ENCODE measurements at places on chromosomes 12 and 14.
A peak's percentile ranks its signal among the peaks of the same experiment; 100 is the strongest.

GRCh38 chr14:93898731-93899130 is 28.4 kb upstream of the FAM181A start:
- no peak for DNase-seq

DNA sequence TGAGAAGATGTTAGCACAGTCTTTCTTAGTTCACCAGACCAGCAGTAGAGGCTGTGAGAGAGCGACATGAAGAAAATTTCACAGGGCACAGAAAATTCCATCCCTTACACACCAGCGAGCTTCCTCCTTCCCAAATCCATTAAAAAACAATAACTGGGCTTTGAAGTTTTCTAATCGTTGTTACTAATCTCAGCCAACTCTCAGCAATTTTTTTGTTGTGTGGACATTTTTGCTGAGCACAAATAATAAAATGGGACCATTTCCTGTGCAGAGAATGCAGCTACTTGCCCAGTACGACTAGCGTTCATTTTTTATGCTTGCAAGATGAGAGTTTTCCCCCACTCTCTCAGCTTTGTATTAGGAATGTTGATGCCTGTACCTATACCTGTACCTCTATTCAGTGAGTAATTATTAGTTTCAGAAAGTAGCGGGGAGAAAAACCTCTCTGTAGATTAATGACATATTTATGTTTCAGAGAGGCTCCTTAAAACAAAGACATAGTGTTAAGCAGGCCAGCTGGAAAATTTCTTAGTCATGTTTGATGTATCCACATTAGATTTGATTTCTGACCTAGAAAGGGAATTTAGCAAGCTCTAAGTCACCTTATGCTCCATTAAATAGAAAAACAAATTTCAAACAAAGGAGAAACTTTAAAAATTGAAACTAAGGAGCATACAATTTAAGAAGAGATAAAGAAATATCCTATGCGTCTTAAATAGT is 146.5 kb downstream of the SRGAP1 start:
- DNase-seq = no peak

GRCh38 chr12:84920331-84920730 is 7.7 kb upstream of the SLC6A15 start:
- DNase-seq = no peak

GRCh38 chr12:117863002-117863709 is 105.6 kb downstream of the KSR2 start:
- DNase-seq = no peak

- no peak for DNase-seq
These were observed 85.9 kb downstream of the ARMH4 start for GRCh38 chr14:58066115-58066514.

DNA sequence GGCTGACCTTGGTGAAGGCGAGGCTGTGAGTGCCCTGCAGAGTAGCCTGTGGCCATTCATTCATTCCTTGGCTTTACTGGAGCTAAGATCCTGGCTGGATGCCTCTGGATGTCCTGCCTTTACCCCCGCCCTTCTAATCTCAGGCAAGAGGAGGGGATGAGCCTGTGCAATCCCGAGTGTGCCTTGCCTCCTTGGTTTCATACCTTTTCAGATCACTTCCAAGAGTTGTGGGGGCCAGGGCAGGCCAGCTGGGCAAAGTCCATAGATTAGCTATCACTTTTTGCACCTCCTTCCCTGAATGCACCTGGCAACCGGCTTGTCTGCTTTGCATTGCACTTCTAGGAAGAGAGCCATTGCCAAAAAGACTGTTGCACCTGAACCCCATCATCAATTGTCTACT is 1.5 kb downstream of the VRTN start:
- DNase-seq = no peak

DNA sequence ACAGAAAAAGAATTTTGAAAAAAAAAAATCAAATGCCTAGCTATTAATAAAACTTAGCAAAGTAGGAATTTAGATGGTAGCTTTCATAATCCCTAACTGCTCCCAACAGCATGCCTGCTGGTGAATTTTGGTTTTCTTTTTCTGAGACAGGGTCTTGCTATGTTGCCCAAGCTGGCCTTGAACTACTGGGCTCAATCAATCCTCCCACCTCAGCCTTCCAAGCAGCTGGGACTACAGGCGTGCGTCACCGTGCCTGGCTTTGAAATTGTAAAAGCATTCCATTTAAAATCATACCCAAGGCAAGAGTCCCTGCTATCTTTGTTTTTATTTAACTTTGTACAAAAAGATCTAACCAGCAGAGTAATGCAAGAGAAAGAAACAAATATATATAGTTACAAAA is 20.7 kb downstream of the FBXO21 start:
- DNase-seq = no peak

DNA sequence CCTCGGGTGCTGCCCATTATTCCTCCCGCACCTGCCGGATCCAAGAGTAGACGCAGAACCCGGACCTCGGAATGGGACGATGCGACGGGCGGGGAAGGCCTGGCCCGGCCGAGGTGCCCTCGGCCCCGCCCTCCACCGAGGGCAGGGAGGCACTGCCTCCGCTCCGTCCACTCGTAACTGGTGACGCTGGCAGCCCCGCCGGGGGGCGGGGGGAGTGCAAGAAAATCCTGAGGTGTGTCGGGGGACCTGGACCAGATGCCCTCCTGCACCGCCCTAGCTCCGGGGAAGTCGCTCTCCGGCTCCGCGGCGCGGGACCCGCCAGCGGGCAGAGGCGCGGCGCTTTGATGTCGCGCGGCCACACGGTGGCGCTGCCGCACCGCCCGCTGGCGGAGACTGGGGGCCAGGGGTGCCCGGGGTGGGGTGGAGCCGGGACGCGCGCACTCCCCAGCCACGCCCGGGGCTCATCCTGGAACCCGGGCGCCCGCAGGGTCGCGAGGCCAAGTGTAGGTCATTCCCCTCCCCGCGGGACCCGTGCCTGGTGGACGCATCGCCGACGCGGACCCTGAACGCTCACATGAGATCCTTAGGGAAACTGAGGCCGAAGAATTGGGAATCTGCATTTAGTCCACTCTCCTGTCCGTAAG is 202.8 kb downstream of the TTC8 start:
- DNase-seq = peak; percentile 44

DNA sequence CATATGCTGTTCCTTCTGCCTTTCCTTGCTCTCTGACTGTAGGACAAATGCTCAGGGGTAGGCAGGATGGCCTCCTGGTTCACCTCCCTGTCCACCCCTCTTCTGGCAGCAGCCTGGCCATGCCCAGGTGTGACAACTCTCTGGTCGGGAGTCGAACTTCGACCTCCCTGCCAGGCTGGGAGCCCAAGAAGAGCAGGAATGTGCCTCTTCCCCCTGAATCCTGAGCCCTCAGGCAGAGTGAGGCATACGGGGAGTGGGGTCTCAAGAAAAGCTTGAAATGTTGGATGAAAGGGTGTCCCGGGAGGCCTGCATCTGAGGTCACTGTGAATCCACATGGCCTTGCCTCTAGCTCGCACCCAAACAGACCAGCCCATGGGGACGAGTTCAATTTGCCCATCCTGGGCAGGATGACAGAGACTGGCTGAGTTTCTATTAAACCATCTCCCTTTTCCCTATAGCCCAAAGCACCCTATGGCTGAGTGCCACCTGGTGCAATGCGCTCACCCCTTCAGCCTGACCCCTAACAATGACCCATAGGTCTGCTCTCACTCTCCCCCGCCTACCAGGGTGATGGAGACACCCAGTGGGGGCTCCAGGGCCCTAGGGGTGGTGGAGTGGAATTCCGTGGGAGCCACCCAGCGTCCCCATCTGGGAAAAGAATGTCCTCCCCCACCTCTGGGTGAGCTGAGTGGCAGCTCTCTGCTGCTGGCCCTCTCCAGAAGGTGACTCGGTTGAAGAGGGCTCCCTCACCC is 52.9 kb upstream of the DIO3 start:
- DNase-seq = no peak

DNA sequence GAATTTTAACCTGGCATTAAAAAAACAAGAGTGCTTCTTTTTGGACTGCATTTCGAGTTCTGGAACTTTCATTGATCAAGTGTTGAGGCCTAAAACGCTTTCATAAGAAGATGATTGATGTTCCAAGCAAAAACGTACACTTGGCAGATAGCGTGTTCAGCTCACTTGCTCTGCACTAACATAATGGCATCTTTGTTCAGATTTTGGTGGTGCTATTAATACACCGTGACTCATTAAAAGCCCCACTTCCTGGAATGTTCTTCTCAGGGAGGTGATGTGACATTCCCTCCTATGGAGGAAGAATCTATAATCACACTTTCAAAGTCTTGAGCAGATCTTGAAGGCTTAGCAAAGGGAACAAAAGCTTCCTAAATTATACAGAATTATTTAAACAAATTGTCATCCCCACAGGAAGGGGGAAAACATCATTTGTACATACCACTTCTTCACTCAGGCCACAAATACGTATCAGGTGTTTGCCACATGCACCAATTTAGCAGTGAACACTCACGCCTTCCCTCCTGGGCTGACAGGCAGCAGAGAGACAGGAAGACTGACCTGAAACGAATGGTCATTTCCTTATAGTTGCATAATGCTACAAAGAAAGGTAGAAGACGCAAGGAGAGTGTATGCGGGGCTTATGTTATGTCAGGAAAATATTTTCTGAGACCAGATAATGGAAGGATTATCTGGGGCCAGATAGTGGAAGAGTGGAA is 15.4 kb downstream of the HSP90AA1 start:
- no peak for DNase-seq

- no peak for DNase-seq
These were observed 29.4 kb downstream of the YARS2 start for GRCh38 chr12:32726286-32726685.

GRCh38 chr12:4439736-4440135 is 5.9 kb downstream of the FGF6 start:
- no peak for DNase-seq

- no peak for DNase-seq
These were observed 553.1 kb downstream of the DIO2 start for GRCh38 chr14:79658221-79658620.

- DNase-seq = no peak
These were observed 623.3 kb downstream of the LRFN5 start for GRCh38 chr14:42229976-42230375.

- DNase-seq = no peak
These were observed 18.1 kb upstream of the SSPN start for GRCh38 chr12:26177283-26177682.

- DNase-seq = no peak
These were observed at the start of gene CLEC2D for GRCh38 chr12:9669534-9669933. CLEC2D (plus strand) TSS chr12:9669713; CDS start chr12:9669735, 22 bp downstream.

DNA sequence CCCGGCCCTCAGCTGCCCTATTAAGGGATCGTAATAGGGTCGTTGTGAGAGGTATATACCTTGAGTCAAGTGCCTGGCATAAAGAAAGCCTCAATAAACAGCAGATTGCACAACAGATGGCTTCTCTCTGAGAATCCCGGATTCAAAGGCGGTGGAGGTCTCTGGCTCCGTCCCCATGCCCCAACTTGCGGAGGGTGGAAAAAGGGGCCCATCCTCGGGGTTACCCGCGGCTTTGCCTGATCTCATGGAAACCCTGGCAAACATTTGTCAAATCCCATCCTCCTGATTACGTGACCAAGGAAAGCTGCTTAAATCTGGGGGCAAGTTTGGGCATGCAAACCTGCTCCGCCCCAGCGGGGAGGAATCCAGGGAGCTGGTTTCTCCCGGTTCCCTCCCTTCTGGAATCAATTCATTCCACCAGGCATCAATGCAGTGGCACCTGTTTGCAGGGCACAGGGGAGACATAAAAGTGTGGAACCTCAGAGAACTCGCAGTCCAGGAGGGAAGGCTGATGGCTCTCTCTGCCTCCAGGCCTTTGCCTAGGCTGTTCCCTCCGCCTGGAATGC is 12.3 kb downstream of the TRPV4 start:
- no peak for DNase-seq

- no peak for DNase-seq
These were observed 86.6 kb downstream of the TBC1D30 start for GRCh38 chr12:64911081-64911480.

- DNase-seq = no peak
These were observed 56.3 kb downstream of the FGD4 start for GRCh38 chr12:32455607-32456071.

- DNase-seq = no peak
These were observed at the start of gene RNASE9 for GRCh38 chr14:20560961-20561360. RNASE9 (minus strand) TSS chr14:20561047.

DNA sequence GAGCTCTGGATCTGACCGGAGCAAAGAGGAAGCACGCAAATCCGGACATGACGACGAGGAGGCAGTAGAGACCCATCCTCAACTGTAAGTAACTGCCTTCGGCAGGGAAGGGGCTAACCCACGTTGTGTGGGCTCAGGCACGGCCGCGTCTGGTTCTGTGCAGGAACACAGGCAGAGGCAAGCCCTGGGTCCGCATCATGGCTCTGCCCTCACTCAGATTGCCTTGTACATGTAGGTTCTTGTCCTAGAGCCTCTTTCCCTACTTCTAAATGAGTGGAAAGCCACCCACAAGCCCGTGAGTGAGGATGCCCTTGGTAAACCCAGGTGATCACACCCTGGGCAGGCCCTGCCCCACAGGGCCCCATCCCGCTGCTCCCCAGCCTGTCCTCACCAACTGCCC is 8.9 kb upstream of the RPLP0 start:
- DNase-seq = no peak

DNA sequence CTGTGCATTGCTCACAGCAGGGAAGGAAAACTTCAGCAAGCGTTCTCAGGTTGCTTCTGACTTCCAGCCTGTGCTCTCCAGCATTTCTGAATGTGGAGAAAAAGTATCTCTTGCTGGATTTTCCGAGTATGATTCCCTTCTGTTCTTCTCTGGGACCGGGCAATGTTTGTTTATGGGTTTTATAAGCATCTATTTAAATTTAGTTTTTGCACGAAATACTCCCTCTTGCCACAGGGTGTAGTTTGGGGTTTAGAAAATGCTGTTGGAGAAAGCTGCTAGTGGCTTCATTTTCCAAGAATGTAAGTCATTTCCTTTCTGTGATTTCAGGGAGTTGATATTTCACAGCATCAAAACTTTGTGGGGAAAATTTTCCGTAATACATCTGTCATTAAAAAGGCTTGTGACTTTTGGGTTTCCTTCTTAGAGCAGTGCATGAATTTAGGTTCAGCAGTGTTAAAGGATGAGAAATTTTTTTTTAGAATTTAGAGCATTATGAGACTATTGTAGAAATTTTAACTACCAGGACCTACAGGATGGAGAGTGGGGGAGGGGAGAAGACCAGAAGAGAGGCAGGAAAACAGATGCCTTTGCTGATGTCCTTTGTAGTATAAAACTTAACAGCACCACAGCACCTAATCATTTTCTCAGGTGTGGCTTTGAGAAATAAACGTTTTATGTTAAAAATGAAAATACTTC is 1.5 kb downstream of the FRMD6 start:
- DNase-seq = no peak

DNA sequence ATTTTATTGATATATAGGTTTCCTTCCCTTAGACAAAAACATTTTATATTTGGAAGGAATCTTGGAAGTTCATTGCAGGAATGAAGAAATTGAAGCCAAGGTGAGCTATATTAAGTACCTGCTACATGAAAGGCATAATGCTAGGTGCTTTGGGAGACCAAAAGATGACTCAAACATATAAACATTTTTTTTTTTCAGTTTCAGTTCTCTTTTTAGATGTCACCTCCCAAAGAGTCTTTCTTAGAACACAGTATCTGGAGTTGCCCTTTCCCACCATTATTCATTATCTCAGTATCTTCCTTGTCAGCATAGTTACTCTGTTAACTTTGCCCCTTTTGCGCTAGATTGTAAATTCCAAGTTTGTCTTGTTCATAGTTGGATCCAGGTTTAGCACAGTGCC is 1.1 kb downstream of the LIN52 start:
- DNase-seq = no peak

- DNase-seq = no peak
These were observed 205.4 kb downstream of the DAD1 start for GRCh38 chr14:22383515-22384166.

- DNase-seq = no peak
These were observed 26.8 kb downstream of the NAA30 start for GRCh38 chr14:57417228-57417627.

Data from activated T-helper 9 cell treated with anti-CD3 and anti-CD28 coated beads, Interleukin-2, amount 50 U/mL, for 16 hours (primary cell).